Activated naive CD4-positive, alpha-beta T cell treated with anti-CD3 and anti-CD28 coated beads for 36 hours (primary cell): ENCODE measurements at places on chromosomes 1 and 21.

GRCh38 chr1:17245816-17246325, 3.0 kb upstream of the PADI3 start:
- no peak for DNase-seq
- H3K36me3 ChIP-seq, result no peaks in the 10 kb centered on the region
- H3K27ac ChIP-seq, result no peak overlapping the region
- H3K27me3 ChIP-seq, result peaks cover 3% of the 10 kb centered on the region
- no peak overlapping the region for H3K4me3 ChIP-seq
- H3K4me1 ChIP-seq, result no peaks in the 10 kb centered on the region

DNA sequence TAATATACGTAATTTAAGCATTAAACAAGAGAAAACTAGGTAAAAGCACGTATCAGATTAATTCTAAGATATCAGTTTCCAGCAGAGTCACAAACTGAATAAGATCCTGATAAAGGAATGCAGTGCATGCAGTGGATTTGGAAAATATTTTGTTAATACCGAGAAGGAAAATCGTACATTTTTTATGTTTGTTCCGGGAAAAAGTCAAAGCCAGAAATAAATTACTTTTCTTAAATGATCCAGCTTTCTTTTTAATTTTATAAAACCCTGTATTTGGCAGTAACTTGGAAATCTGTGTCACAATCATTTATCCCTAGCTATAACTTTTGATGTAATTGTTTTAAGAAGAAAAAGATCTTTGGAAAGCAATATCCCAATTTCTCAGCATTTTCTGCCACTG, 955 bp downstream of the PALMD start:
- no peaks in the 10 kb centered on the region for H3K4me1 ChIP-seq
- no peak overlapping the region for H3K4me3 ChIP-seq
- no peak overlapping the region for H3K27ac ChIP-seq
- DNase-seq, result no peak

DNA sequence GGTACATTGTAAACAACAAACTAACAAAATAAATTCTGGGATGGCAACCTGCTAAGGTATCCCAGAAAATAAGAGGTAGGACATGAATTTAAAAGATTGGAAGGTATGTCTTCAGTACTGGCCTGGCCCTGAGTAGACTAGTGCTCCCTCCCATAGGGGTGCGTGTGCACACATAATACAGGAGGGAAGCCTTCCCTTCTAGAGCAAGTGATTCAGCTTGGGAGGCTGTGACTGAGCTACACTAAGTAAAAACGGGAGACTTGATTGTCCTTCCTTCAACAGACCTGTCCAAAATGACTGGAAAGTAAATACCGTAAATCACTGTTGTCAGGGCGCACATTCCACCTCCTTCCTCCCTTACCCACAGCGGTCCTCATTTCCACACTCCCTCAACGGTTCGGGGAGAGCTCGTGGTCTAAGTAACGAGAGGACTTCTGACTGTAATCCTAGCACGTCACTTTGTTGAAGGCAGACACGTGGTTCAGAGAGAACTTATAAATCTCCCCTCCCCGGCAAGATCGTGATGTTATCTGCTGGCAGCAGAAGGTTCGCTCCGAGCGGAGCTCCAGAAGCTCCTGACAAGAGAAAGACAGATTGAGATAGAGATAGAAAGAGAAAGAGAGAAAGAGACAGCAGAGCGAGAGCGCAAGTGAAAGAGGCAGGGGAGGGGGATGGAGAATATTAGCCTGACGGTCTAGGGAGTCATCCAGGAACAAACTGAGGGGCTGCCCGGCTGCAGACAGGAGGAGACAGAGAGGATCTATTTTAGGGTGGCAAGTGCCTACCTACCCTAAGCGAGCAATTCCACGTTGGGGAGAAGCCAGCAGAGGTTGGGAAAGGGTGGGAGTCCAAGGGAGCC, at the start of gene TGFB2:
Gene TGFB2 (plus strand): TSS at position 523 of the 859 bp plus-strand sequence. CDS start 1,366 bp downstream, outside the sequence.
- peaks cover 52% of the 10 kb centered on the region for H3K27me3 ChIP-seq
- H3K27ac ChIP-seq, result no peak within 1 kb of the TSS
- peak; percentile 53 for DNase-seq
- no peak within 1 kb of the TSS for H3K4me3 ChIP-seq
- H3K4me1 ChIP-seq, result peaks cover 19% of the 10 kb centered on the region
- peaks cover 10% of the 10 kb centered on the region for H3K36me3 ChIP-seq

DNA sequence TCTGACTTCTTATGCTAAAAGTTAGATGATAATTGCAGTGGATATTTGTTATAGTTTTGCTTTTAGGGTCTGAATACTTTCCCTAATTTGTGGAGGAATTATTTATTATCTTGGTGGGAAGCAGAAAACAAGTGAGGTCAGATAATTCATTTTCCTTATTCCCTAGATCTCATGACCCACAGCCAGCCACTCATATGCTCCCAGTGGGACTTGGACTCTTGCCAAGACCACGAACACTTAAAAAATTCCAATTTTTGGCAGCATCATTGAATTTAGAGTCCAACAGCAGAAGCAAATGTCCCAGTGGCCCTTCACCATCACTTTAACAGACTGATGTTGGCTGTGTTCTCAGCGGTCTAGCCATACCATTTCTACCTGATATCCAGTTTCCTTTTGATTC, 204.2 kb downstream of the HMCN1 start:
- no peaks in the 10 kb centered on the region for H3K4me1 ChIP-seq
- H3K36me3 ChIP-seq, result no peaks in the 10 kb centered on the region
- no peak overlapping the region for H3K4me3 ChIP-seq
- no peak overlapping the region for H3K27ac ChIP-seq

- peaks cover 42% of the 10 kb centered on the region for H3K4me1 ChIP-seq
- no peak overlapping the region for H3K4me3 ChIP-seq
- peaks cover 15% of the 10 kb centered on the region for H3K36me3 ChIP-seq
- peak overlapping the region; percentile 46 for H3K27ac ChIP-seq
- DNase-seq, result no peak
Measured at GRCh38 chr1:89311757-89312156, 39.1 kb upstream of the GBP5 start.
